ENCODE measurements at places on chromosomes 6 and 20.

GRCh38 chr6:6495851-6496250 lies 92.7 kb upstream of the LY86 start:
- DNase-seq, result no peak

DNA sequence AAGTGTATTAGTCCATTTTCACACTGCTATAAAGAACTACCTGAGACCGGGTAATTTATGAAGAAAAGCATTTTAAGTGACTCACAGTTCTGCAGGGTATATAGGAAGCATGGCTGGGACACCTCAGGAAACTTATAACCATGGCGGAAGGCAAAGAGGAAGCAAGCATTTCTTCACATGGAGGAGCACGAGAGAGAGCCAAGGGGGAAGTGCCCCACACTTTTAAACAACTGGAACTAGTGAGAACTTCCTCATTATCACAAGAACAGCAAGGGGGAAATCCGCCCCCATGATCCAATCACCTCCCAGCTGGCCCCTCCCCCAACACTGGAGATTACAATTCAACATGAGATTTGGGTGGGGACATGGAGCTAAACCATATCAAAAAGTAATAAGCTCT lies 28.3 kb upstream of the B3GAT2 start:
- DNase-seq, result no peak

DNA sequence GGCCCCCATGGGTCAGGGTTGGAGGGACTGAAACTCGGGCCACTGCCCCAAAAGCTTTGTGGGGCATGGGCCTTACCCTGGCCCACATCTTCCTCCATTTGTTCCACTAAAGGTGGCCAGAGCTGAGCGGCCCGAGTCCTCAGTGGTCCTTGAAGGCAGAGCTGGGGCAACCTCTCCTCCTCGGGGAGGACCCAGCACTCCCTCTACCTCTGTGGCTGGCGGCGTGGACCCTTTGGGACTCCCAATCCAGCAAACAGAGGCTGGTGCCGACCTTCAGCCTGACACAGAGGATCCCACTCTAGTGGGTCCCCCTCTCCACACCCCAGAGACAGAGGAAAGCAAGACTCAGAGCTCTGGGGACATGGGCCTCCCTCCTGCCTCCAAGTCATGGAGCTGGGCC lies 9.3 kb downstream of the LPIN3 start:
- DNase-seq, result no peak

GRCh38 chr6:41625442-41625841 lies 12.8 kb upstream of the MDFI start:
- no peak for DNase-seq

DNA sequence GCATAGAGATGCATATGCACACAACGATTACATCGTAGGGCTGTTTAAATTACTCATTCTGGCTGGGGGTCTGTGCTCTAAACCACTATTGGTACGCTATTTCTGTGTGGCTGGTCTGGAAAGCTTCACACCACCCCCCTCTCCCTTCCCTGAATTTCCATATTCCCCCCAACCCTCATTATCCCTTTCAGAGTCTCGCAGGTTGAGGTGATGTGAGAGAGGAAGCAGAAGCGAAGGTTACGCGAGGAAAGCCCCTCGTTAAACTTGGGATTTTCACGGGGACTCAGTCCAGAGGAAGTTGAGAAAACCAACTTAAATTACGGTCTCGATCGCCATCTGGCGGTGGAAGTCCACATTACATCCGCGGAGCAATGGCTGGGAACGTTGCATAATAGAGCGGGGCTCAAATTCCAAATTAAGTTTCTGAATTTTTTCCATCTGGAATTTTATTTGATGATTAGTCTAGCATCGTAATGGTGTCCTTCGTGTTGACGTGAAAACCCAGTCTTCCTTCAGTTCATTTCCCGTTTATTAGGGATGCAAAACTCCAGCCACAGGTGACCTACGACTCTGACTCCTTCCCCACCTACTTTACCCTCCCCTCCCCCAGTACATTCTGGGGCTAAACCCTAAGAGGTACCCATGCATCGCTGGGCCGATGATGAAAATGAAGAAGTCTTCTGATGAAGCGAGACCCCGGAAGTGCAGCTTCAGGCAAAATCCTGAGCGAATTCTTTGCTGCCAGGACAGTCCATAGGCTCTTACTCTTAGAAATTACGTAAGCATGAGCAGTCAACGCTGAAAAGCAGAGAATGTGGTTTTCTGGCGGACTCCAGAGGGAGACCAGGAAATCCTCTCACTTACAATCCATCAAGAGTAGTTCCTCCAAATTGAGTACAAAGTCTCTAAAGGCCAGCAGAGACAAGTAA lies 19.7 kb downstream of the HLA-DOB start:
- DNase-seq, result no peak

GRCh38 chr20:50464026-50464724 lies 46.0 kb upstream of the PTPN1 start:
- no peak for DNase-seq

DNA sequence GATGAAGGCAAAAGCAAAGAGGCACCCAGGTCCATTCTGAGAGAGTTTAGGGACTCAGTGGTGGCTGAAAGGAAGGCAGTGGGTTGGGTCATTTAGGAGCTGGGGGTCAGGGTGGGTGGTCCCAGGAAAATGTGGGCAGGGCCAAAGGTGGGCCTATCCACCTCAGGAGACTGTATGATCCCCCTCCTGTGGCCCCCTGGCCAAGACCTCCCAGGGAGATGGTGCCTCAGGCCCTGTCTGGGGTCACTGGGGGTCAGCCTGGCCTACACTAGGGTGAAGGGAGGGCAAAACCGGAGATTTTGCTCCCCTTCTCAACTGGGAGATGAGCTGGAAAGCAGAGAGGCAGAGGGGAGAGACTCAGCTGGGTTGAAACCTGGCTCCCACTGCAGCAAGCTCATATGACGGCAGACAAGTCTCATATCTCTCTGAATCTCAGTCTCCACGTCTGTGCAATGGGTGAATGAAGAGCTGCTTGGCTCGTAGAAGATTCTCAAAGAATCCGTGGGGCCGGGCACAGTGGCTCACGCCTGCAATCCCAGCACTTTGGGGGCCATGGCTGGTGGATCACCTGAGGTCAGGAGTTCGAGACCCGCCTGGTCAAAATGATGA lies 11.5 kb upstream of the BAK1 start:
- no peak for DNase-seq

DNA sequence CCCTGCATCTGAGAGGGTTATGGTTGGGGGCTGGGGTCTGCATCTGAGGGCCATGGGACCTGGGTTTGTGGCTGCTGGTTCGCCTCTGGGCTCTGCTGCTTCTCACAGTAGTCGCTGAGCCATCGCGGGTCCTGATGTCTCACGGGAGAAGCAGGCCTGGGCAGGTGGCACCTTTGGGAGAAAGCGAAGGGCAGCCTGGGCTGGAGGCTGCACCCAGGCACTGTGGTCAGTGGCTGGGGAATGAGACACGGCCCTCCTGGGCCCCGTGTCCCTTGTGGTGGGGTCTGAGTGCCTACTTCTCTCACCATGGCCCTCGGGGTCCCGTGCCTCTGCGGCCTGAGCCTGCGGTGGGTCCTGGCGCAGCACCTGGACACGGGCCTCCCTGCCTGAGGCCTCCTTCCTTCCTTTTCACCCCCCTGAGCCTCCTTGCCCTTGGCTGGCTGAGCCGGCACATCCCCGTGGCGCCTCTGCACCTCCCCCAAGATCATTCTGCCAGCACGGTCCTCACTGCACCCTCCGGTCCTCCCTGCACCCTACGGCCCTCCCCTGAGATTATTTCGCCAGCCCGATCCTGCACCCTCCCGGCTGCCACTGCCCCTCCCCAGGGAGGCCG lies 206.0 kb downstream of the ERMARD start:
- no peak for DNase-seq

- DNase-seq, result no peak
These were observed 85.6 kb downstream of the MRPL14 start for GRCh38 chr6:44041461-44042260.

GRCh38 chr6:121321282-121321681 lies 13.0 kb downstream of the TBC1D32 start:
- no peak for DNase-seq

DNA sequence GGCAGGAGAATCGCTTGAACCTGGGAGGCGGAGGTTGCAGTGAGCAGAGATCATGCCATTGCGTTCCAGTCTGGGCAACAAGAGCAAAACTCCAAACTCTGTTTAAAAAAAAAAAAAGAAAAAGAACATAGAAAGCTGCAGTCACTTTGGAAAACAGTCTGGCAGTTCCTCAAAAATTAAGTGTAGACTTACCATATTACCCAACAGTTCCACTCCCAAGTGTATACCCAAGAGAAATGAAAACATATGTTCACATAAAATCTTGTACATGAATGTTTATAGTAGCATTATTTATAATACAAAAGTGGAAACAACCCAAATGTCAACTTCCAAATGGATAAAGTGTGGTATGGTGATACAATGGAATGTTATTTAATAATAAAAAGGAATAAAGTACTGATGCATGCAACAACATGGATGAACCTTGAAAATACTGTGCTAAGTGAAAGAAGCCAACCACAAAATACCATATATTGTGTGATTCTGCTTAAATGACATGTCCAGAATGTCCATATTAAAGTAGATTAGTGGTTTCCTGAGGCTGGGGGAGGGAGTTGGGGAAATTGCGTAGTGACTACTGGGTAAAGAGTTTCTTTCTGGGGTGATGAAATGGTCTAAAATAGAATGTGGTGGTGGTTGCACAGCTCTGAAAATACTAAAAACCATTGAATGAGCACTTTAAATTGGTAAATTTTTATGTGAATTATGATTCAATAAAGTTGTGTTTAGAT lies 62.9 kb downstream of the SUN5 start:
- DNase-seq, result no peak

- DNase-seq, result no peak
These were observed 477.1 kb upstream of the EYS start for GRCh38 chr6:66184091-66184490.

GRCh38 chr6:111852725-111853124 lies 20.5 kb downstream of the FYN start:
- DNase-seq, result no peak

- DNase-seq, result no peak
These were observed 17.6 kb upstream of the FUCA2 start for GRCh38 chr6:143529095-143529494.

DNA sequence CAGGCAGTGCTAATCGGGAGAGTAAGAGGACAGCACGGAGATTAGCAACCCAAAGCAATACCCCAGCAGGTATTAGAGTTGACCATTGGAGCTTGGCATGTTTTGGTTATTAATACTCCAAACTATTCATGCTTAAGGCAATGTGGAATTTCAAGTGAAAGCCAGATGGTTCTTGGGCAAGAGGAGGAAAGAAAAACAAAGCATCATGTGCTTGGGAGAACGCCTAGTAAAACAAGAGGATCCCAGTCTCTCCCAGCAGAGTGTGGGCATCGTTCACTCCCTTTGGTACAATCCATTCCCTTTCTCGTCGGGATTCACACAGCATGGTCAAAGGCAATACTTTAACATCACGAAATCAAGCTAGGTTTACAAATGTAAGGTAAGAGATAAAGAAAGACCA lies 349.8 kb downstream of the PRKN start:
- DNase-seq, result no peak

DNA sequence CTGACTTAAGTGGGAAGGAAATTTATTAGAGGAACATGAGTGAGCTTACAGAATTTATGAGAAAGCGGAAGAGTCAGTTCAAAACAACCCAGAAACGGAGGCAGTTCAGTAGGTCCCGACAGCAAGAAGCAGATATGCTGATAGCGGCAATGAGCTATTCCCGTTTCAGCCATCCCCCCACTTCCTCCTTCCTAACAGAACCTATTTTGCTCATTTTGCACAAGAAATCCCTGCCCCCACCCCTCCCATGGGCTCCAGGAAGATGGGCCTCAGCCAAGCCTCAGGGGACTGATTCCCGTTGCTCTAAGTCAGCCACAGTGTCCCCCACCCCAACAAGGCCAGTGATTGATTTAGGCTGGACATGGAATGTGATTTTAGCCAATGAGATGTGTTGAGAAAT lies 157.5 kb downstream of the CEBPB start:
- no peak for DNase-seq

GRCh38 chr6:154648188-154648887 lies 84.9 kb upstream of the SCAF8 start:
- DNase-seq, result no peak

- DNase-seq, result no peak
These were observed 153.3 kb upstream of the ARG1 start for GRCh38 chr6:131419702-131420101.

DNA sequence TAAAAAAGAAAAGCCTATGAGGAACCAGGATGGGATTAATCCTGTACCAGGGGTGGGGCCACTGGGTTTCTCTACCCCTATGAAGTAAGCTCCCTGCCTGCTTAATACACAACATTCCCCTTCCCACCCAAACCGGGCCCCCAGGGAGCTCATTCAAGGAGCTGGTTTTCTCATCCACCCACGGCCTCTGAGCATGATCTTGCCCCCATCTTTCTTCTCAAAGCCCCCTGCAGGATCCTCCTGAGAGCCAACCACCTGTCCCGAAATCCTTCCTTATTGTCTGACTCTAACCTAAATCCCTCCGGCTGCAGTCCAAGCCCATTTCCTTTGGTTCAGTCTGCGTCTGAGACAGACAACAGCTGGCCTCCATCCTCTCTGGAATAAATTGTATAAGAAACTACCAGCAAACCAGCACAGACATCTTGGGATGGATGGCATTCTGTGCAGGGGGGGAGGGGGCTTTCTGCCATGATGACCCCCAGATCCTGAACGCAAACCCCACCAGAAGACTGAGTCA lies 21.0 kb downstream of the KCNK5 start:
- no peak for DNase-seq

DNA sequence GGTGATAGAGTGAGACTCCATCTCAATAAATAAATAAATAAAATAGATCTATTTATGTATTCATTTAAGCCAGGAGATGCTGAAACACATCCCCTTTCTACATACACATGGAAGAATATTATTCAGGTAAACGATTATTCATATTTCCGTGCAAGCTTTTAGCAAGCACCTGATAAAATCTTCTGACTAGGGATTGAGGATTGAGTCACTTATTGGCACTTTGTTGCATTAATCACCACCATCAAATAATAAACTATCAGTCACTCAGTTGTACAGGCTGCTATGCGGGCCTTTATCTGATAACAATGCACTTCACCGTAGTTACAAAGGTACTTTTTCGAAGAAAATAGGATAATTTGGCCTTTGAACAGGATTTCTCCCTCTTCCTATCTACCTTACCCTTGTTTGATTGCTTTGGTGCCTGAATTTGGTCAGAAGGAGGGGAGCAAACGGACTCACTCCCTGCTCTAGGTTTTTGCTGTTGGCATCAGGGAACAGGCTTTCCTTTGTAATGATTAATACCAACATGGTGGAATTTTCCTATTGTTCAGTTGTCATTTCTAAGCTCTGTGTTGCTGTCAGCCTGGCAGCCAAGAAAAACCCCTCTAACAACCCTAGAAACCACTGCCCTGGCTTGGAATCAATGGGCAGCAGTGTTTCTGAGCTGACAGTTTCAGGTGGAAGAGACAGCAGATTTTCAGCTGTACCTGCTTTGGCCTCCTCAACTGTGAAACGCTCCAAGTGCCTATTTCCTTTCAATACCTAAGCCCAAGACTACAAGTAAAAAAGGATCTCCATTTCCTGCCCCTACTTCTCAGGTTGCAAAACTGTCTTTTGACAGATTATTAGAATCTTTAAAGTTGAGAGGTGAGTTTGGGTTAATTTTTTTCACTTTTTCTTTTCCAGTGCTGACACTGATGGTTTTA lies 63.0 kb downstream of the MYB start:
- no peak for DNase-seq

All from NCI-H1417 treated with DMSO at 0.1 percent for 48 hours (cell line).